ENCODE measurements at places on chromosomes 16 and 17. TPM values are rescaled to one million over a fixed set of nuclear protein-coding genes. Genes with fewer than 3 reads are reported as not detected.

ASPA gene
- 7.7 TPM for polyA plus RNA-seq

CSH1 gene
- polyA plus RNA-seq: not detected

KCNJ12 gene
- 2.9 TPM for polyA plus RNA-seq

SLC9A5 gene
- 0.90 TPM for polyA plus RNA-seq

IKZF3 gene
- 0.31 TPM for polyA plus RNA-seq

FBXL16 gene
- 188 TPM for polyA plus RNA-seq

RGS11 gene
- 8.3 TPM for polyA plus RNA-seq
